ENCODE measurements at places on chromosomes 7 and 10.

DNA sequence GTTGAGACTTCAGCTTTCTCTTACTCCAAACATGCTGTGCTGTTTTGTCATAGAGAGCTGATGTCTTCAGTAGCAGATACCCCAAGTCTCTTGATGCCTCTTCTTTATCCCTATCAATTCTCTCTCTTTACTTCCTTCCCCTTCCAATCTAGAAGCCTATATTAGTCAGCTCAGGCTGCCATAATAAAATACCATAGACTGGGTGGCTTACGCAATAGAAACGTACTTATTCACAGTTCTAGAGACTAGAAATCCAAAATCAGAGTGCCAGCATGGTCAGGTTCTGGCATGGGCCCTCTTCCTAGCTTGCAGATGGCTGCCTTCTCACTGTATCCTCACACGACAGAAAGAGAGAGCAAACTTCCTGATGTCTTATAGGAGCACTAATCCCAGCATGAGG is 9.0 kb upstream of the GARS1 start:
- DNase-seq, result no peak

- peak; percentile 76 for DNase-seq
Observed at GRCh38 chr7:95056901-95057300, 149.5 kb downstream of the PPP1R9A start.

DNA sequence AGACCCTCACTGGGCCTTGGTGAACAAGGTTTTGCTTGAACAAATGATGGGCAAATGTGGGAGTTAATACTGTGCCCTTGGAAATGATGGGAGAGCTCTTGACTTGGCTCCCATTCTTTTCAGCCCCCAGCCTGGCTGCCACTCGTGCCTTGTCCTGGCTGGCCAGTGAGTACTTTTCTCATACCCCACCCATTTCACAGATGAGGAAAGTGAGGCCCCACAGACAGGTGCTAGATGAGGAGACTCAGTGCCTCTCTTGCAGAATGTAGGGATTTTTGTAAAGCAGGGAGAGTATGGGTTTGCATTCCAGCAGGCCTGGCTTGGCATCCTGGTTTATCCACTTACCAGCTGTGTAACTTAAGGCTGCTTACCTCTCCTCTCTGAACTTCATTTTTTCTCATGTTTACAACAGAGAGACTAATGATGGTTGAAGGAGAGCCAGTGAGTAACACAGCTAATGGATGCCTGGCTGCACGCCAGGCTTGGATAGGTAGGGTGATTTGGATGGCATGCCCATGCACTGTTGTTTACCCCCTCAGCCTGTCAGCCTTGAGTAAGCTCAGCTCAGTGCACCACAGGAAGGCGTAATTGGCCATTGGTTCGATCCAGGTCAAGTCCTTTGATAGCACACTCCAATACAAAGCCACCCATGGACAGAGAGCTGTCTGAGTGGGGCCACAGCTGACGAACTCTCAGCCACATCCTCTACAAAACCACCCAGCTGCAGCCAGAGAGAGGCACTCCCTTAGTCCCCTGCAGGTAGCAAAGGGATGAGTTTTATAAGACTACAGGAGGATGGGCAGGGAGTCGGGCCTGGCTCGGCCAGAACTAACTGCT is 436.8 kb downstream of the RPS24 start:
- no peak for DNase-seq

GRCh38 chr10:16930540-16930939 is 113.3 kb upstream of the RSU1 start:
- DNase-seq, result no peak

- no peak for DNase-seq
Observed at GRCh38 chr10:108852211-108852610, 1071.1 kb downstream of the XPNPEP1 start.

GRCh38 chr10:26489081-26489480 is 50.9 kb downstream of the APBB1IP start:
- DNase-seq, result no peak

DNA sequence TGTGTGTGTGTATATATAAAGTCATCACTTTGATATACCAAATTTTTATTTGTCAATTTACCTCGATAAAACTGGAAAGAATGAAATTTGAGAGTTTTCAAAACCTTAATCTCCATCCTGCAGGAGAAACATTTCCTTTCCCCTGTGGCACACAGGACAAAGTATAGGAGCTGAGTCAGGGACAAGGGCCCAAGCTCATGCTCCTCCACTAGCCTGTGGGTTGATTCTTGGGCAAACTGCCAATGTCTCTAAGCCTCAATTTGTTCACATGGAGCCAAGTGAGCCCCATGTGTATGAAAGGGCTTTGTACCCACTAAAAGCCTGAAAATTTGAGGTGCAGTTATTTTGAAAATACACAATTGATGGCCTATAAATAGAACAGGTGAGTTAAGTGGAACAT is 60.3 kb upstream of the IL6 start:
- no peak for DNase-seq

GRCh38 chr10:6743291-6743849 is 163.3 kb upstream of the PRKCQ start:
- DNase-seq, result no peak

- DNase-seq, result no peak
Observed at GRCh38 chr7:14381936-14382335, 392.5 kb upstream of the ETV1 start.

- DNase-seq, result no peak
Observed at GRCh38 chr7:92768501-92769393, 67.6 kb downstream of the CDK6 start.

DNA sequence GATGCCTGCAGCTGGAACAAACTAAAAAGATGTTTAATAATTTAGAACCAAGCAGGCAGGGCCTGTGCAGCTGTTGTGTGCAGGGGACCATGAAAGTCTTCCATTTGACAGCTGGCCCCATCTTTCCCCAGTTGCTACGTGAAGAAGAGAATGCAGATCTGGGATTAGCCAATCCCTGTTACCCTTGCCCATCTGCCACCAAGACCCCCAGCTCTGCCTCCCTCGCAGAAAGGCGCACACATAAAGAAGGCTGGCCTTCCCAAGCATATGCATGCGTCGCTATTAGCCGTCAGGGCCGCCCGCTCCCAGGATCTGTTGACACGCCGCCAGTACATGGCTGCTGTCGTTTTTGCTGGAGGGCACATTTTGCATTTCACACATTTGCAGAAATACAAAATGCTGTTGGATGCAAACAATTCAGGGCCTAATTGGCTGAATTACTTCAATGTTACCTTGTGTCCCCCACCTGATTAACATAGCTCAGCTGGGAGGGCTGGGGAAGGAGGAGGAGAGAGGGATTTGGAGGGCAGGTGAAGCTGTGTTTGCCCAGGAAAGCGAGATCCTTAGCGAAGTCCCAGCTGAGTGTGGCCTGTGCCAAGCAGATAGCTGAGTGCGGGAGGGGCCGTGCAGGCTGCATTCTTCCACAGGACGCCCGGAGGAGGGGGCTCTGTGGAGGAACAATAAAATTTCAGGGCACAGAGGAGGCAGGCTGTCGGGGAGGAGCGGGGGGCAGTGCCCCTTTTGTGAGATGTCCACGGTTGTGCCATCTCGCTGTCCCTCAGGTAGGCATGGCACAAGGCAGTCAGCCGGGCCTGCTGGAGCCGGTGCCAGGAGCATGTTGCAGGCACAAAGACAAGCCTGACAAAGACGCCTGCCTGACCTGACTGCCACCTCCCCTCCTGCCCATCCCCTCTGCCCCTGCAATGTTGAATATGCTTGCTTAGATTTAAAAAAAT is 443.0 kb upstream of the MKI67 start:
- DNase-seq, result no peak

GRCh38 chr10:100184426-100184825 is 1.4 kb downstream of the ERLIN1 start:
- no peak for DNase-seq

- no peak for DNase-seq
Observed at GRCh38 chr7:4840079-4840501, 21.7 kb downstream of the PAPOLB start.

DNA sequence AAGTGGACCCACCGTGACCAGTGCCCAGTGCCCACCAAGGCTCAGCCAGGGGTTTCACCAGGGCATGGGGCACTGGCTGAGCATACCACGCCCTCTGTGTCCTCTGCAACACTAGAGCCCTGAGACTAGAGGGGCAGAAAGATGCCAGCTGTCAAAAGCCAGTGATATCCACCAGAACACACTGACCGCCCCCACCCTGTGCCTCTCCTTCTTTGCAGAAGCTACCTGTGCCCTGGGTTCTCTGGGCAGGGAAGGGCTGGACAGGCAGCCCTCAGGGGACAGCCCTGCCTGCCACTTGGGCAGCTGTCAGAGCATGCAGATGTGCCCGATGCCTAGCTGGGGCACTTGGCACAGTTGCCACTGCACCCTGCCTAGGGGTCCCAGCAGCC is 494 bp downstream of the VSIR start:
- DNase-seq, result no peak

- DNase-seq, result no peak
Observed at GRCh38 chr7:155832581-155832981, 20.3 kb upstream of the SHH start.

GRCh38 chr10:9745158-9745557 is 1272.5 kb upstream of the CELF2 start:
- DNase-seq, result no peak

DNA sequence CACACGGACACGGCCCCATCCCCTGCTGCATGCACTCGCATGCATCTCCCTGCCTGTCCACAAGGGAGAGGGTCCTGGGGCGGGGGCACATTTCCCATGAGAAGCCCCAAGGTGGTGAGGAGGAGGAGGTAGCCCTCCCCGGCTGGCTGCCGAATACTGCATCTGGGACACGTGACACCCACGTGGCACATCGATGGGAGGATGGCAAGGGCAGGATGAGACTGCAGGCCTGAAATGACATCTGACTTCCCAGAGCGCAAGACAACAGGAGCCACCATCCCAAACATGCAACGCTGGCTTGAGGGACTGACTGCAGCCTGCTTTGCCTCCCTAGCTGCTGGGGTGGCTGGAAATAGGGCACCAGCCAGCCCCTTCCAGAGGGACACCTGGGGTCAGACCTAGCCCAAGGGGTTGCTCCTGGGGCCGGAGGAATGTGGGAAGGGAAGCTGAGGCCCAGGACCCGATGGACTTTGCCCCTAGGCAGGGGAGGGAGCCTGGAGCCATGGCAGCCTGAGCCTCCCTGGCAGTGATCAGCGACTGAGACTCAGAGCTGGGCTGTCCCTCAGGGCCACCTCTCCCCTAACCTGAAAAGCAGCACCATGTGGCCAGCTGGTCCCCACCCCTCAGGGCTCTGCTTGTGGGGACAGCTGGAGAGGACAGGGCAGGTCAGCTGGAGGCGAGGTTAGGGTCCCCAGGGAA is 16.1 kb downstream of the BUD23 start:
- DNase-seq, result no peak

- no peak for DNase-seq
Observed at GRCh38 chr7:36018816-36019484, 134.1 kb upstream of the EEPD1 start.

DNA sequence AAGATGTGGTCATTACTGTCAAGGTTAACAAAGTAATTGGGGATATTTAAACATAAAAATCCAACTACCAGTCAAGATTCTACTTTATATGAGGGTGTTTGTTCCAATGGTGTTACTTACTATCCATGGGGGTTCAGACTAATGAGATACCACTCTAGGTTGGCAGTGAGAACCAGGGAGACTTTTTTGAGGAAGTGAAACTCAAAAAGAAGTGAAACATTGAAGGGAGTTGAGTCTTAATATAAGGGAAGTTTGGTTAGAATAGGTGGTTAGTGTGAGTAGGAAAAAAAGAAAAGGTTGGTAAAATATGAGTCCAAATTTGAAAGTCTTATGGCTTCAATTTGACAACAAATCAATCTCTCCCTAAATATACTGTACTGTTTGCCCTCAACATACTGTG is 123.6 kb upstream of the ANK3 start:
- no peak for DNase-seq

DNA sequence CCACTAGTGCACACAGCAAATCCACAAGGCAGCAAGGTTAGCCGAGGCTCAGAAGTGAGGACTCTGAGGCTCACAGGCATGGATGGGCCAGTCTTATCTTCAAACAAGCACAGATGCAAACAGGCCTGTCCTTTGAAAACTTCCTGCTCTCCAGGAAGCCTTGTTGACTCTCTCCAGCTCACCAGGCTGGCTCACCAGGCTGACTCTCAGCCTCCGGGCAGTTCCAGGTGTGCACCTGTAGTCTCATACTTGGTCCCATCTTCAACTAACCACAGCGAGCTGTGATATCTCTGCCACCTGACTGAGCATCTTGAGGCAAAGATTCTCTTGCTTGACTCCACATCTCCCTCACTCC is 173.9 kb upstream of the ZMIZ1 start:
- no peak for DNase-seq

DNA sequence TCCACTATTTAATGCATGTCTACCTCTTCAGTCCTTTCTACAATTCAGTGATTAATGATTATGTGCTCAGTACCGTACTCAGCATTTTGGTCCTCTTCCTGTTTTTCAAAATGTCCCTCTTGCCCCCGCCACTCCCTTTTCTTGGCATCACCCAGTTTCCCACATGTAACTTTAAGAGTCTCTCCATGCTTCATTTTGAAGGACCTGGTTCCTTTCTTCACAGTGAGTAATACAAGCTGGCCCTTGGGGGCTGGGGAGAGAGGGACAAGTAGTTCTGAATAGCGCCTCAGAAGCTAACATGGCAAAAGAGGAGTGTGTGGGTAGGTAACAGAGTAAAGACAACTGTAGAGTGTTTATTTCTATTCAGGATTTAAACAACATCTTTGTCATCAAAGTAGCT is 34.6 kb upstream of the SLIT1 start:
- no peak for DNase-seq

GRCh38 chr10:121134711-121135110 is 283.5 kb downstream of the WDR11 start:
- DNase-seq, result no peak

- no peak for DNase-seq
Observed at GRCh38 chr7:38171623-38172391, 6.2 kb upstream of the STARD3NL start.

- DNase-seq, result no peak
Observed at GRCh38 chr10:514137-514671, 175.3 kb downstream of the DIP2C start.

DNA sequence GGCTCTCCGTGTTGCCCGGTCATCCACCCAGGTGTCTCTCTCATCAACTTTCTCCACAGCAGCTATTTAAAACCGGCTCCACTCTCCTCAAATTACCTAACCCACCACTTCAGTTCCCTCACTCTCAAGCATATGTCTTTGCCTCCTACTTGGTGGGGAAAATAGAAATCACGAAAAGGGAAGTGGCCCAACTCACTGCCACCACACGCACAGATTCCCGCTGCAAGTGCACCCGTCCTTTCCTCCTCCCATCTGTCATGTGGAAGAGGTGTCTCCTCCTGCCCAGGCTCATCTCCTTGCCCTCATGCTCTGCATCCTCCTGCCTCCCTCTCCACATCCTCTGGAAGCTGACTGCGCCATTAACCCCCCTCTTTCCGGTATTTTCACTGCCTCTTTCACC is 80.8 kb upstream of the MKX start:
- no peak for DNase-seq
